Stimulated activated CD8-positive, alpha-beta memory T cell treated with anti-CD3 and anti-CD28 coated beads, Interleukin-2, amount 100 ng/mL, for 48 hours (primary cell): ENCODE measurements at places on chromosomes 3 and 15.

GRCh38 chr3:105448338-105448982 is 81.8 kb downstream of the ALCAM start:
- no peak for DNase-seq

DNA sequence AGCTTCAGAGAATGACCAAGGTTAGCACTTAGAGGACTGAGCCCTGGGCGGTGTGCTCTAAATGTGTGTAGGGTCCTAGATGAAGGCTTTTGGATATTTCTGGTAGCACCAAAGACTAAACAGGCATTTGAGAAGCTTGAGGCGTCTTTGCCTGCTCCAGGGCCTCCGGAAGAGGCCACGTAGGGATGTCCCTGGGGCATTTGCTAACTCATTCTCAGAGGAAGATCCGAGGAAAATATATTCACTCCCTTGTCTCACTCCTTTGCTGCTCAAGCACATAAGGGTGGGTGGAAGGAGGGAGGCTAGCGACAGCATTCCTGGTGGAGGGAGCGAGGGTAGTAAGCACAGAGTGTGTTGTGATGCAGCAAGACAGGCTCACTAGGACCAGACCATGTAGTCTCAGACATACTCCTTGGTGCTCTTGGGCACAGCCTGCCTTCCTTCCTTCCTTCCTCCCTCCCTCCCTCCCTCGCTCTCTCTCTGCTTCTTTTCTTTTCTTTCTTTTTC is 38.5 kb upstream of the XCR1 start:
- DNase-seq, result no peak

DNA sequence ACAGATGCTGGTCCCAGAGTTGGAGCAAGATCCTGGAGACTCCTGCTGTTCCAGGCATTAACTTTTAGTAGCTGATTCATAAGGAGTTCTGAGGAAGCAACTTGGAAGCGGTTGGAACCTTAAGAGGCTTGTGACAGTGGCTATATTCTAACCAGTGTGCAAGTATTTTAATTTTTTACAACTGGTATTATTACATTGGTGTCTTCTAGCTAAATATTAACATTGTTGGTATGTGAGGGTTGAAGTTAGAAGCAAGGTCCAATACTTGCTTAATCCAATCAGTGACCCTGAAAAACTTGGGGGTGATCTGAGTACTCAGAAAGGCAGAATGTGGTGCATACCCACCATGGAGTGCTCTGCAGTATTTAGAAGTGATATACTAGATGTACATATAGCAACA is 1.5 kb upstream of the OR4F15 start:
- DNase-seq, result no peak

DNA sequence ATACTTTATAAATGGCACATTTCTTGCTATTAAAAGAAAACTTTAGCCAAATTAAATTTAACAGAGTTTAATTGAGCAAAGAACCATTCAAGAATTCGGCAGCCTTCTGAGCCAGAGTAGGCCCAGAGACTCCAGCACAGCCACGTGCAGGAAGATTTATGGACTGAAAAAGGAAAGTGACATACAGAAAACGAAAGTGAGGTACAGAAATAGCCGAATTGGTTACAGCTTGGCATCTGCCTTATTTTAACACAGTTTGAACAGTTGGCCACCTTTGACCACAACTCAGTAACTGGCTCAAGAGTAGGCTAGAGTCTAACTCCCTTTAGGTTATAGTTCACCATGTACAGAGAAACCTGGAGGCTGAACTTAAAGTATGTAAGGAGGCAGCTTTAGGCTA is 17.6 kb downstream of the CFAP44 start:
- no peak for DNase-seq

DNA sequence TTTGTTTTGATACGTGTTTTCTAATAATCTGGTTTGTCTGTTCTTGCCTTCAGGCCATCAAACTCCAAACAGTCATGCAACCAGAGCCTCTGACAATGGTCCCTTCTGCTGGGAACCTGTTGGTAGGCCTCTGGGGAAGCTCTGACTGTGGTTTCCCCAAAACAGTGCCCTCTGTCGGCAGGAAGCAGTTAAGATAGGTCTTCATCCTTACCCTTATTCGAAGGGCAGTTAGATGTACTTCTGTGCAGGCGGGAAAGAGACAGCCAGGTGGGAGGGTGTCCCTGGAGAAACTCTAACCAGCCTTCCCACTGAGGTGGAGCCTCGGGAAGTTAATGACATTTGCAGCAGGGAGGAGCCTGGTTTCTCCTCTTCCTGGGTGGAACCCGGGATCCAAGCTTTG is 81.6 kb upstream of the CHMP2B start:
- no peak for DNase-seq

- no peak for DNase-seq
These were observed 28.5 kb downstream of the SELENOT start for GRCh38 chr3:150631515-150632221.

GRCh38 chr3:125556314-125556713 is 36.3 kb upstream of the SNX4 start:
- DNase-seq, result no peak
